ENCODE measurements at places on chromosomes 11 and 22.

GRCh38 chr11:88105526-88105925 is 69.7 kb downstream of the RAB38 start:
- DNase-seq, result no peak

DNA sequence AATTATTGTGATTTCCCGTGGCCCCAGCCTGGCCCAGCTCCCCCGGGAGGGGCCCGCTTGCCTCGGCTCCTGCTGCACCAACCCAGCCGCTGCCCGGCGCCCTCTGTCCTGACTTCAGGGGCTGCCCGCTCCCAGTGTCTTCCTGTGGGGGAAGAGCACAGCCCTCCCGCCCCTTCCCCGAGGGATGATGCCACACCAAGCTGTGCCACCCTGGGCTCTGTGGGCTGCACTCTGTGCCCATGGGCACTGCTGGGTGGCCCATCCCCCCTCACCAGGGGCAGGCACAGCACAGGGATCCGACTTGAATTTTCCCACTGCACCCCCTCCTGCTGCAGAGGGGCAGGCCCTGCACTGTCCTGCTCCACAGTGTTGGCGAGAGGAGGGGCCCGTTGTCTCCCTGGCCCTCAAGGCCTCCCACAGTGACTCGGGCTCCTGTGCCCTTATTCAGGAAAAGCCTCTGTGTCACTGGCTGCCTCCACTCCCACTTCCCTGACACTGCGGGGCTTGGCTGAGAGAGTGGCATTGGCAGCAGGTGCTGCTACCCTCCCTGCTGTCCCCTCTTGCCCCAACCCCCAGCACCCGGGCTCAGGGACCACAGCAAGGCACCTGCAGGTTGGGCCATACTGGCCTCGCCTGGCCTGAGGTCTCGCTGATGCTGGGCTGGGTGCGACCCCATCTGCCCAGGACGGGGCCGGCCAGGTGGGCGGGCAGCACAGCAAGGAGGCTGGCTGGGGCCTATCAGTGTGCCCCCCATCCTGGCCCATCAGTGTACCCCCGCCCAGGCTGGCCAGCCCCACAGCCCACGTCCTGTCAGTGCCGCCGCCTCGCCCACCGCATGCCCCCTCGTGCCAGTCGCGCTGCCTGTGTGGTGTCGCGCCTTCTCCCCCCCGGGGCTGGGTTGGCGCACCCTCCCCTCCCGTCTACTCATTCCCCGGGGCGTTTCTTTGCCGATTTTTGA is 3.3 kb upstream of the ANKRD13D start:
- no peak for DNase-seq

- no peak for DNase-seq
These were observed 60.9 kb downstream of the LRP5 start for GRCh38 chr11:68373189-68373814.

DNA sequence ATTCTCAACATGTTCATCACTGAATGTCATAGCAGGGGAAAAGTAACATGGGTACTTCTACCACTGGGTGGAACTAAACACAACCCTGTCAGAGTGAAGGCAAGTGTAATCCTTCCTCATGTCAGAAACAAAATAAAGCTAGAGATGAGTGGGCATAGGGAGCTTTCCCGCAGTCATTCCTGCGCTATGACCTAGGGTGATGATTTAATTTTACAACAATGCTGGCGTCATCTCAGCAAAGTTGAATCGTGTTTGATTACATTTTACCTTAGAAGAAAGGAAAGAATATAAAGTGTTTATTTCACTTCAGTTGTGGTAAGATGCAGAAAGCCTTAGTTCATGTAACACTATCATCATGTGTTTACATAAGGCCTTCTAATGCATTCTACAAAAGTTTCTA is 355.6 kb downstream of the METTL15 start:
- no peak for DNase-seq

GRCh38 chr11:134759274-134759673 is 347.2 kb upstream of the B3GAT1 start:
- DNase-seq, result no peak

DNA sequence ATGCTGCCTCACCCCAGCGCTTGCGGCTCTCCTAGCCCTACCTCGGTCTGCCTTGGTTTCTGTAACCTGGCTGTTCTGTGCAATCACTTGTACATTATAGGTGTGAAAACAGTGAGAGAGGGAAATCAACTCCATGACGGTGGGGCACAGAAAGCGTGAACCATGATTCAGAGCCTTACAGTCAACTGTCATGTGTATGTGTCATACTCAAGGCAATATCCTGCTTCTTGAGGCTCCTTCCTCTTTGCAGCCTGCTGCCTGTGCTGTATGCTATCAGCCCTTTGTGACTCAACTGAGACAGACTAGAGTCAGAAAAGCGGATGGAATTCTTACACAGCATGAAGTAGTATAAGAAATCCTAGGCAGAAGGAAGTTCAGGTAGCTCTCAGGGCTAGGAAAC is 2.1 kb downstream of the NRIP3 start:
- DNase-seq, result peak; percentile 45

DNA sequence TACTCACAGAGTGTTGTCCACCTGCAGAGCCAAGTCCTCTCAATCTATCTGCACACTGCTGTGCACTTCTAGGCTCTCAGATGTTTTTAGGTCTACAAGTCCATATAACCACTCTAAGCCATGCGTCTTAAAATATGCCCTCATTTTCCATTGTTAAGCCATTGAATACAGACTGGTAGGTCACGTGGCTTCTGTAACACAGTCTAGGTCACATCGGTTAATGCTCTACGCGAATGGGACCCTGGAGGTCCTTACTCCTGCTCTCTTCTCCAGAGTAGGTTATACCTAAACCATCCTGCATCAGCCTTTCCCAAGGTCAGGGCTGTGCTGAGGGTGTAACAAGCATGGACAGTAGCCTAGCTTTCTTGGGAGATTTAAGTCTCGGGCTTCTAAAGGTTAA is 819 bp downstream of the JAML start:
- DNase-seq, result no peak

DNA sequence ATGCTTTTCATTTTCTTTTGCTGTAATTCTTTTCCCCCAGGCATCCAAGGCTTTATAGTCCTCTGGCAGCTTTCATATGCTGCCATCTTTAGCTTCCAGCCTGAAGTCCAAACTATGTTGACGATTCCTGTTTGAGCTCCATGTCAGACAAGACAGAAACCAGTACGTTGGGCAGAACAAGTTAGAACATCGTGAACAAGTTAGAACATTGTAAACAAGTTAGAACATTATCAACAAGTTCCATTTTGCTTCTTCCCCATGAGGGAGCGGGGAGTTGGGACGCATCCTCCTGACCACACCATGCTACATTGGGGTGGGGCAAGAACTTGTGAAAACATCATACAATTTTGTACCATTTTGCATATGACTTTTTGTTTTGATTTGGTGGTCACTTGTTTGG is 23.9 kb downstream of the GLB1L2 start:
- no peak for DNase-seq

GRCh38 chr11:104624021-104624420 is 274.2 kb downstream of the CASP12 start:
- no peak for DNase-seq

DNA sequence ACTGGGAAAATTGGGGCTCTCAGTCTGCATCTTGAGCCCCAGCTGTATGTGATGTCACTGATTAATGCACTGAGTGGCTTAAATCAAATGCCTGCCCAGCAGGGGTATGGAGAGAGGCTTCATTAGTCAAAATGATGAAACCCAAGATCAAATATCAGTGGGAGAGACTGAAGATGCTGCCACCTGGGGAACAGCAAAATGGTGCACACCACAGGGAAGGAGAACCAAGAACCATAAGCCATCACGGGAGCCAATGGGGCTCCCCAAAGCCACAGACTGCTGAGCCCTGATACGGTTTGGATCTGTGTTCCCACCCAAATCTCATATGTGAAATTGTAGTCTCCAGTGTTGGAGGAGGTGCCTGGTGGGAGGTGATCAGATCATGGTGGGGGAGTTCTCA is 85.6 kb downstream of the CTTN start:
- no peak for DNase-seq

GRCh38 chr22:23243006-23243573 is 62.8 kb downstream of the BCR start:
- DNase-seq, result peak; percentile 46

DNA sequence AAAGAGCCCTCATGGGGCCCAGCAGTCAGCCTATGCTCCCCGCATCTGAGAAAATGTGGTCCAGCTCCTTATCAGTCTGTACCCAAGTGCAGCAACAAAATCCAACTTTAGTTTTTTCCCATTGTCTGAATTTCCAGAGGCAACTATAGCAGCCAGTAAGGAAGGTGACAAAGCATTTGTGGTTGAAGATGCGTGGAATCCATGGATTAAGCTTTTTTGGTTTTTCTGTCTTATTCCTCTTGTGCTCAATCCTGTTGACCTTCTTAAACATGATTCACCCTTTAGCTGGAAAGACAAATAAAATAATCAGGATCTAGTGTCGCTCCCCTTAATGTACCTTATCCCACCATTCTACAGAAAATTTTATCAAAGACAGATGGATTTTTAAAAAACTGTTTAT is 14.3 kb downstream of the GDPD4 start:
- no peak for DNase-seq
